Testis (tissue), 5 donors: ENCODE measurements at places on chromosomes 11 and 22.
A peak's percentile ranks its signal among the peaks of the same experiment; 100 is the strongest.

GRCh38 chr11:27218421-27219038 is 144.5 kb downstream of the CCDC34 start:
- no peak for DNase-seq

GRCh38 chr22:21020802-21021429 is 6.0 kb downstream of the P2RX6 start:
- no peak for DNase-seq

DNA sequence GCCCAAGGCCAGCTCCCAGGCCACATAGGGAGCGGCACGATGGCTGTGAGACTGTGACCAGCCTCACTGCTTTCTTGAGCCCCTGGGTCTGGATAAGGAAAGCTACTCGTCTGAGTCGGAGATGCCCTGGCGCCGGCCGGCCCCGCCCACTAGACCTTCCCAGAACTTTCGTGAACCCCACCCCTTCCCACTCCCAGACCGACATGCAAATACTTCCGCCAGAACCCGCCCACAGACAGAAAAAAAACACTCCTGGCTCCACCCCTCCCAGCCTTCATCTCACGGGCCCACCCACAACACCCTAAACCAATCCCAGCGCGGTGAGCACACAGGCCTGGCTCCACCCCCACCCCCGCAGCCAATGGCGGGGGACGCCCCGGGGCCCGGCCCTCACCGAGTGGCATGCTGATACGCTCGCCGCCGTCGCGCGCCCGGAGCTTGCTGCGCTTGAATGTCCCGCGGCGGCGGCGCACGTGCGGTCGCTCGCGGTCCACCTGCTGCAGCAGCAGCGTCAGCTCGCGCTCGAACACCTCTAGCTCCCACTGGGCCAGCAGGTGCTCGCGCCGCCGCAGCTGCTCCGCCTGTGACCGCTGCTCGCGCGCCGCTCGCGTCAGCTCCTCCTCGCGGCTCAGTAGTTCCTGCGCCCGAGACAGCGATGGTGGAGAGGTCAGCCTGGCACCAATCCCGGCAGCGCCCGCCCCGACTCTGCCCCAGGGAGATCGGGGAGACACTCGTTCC is 7.0 kb downstream of the MAP3K11 start:
- DNase-seq = peak; percentile 94

DNA sequence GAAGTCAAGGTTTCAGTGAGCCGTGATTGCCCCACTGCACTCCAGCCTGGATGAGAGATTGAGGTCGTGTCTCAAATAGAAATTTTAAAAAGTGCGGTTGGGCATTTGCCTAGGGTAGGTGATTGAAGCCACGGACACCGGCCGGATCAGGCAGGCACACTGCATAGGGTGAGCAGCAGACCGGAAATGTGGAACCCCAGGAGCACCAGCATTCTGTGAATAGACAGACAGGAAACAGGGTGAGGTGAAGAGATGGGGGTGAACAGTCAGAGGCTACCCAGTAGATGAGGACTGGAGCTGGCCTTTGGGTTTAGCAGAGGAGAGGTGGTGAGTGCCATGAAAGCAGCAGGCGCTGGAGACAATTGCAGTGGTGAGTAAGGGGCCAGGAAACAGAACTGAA is 43.5 kb downstream of the PPFIA1 start:
- DNase-seq = no peak

- no peak for DNase-seq
These were observed 81.0 kb upstream of the LRRC55 start for GRCh38 chr11:57100638-57101331.

DNA sequence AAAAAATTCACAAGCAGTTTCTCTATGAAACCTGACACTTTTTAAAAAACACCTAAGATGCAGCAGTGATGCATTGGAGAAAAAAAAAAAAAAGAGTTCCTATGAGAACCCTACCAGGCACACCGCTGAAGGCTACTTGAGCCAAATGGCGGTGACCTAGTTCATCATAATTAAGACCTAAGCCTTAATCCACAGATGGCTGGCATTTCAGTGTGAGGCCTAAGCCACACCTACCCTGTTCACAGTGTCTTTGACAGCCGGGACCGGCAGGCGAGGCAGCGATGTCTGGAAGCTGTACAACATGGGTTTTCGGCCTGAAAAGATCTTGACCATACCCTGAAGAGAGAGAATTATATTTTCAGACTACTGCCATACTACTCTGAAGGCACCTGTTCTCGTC is 38.0 kb downstream of the CPT1A start:
- no peak for DNase-seq

DNA sequence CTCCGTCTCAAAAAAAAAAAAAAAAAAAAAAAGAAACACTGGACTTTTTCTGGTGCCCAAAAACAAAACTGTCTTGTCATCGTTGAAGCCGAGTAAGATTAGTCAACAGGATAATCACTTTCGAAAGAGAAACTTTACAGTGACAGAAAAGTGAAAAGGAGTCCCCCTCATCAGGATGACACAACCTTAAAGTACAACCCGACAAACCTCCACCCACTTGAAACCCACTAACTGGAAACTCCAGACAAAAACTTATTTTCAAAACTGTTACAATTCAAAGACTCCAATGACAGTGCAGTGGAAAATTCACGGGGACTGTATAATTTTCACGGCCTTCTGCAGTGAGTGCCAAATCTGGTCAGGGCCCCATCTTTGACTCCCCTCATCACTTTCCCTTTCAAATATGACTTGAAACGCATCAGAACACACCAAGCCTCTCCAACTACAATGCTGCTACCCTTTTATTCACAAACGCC is 1.3 kb downstream of the DENND5A start:
- DNase-seq = no peak

- DNase-seq = peak; percentile 59
These were observed 1.8 kb downstream of the SIK3 start for GRCh38 chr11:117096201-117096991.

DNA sequence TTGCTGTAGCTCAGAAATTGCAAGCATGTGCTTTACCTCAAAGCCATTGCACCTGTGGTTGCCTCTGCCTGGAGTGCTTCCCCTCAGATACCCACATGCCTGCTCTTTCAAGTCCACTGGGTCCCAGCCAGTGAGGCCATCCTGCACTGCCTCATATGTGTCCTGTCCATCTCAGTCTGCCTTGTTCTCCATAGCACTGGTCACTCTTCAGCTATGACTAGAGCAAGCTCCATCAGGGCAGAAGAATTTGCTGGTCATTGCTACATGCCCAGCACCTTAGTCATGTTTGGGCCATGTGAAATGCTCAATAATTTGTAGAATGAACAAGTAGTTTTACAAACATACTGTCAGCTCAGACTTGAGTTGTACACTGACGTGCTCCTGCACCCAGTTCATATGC is 64.4 kb upstream of the HORMAD2 start:
- no peak for DNase-seq

DNA sequence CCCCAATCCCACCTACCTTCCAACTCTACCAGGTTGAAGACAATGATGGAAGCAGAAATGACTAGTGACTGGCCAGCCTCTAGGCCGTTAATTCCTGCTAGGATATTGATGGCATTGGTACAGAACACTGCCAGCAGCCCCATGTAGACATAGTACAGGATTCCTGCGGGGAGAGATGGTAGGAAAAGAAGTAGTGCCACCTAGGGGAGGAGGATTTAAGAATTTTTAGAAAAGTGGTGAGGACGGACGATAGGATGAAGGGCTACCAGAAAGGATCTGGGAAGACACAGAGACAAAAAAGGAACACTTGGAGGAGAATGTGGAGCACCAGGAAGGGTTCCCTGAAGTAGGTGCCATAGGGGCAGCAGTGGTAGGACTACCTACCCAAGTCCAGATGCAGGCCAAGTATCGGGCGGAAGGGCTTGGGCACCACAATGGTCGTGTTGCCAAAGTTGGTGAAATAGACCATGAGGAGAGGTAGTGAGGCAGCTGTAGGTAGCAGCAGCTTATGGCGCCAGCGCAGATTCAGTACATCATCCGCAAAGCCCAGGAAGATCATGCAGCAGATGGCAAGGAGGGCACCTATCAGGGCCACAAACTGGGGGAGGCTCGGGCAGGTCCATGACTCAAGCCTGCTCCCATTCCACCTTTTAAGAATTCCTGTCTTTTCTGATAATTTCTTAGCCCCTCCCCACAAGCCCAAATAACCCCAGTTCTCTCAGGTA is 1.2 kb downstream of the DPAGT1 start:
- no peak for DNase-seq

- peak; percentile 7 for DNase-seq
These were observed 53.5 kb downstream of the OTOG start for GRCh38 chr11:17600316-17601255.

- DNase-seq = no peak
These were observed 30.0 kb downstream of the MAPK1 start for GRCh38 chr22:21837248-21837979.

GRCh38 chr11:86160541-86161149 is 83.9 kb upstream of the EED start:
- DNase-seq = no peak

GRCh38 chr22:22879675-22880155 is 7.9 kb upstream of the IGLL5 start:
- DNase-seq = no peak

- DNase-seq = no peak
These were observed 37.7 kb upstream of the ADORA2A start for GRCh38 chr22:24389680-24390079.

DNA sequence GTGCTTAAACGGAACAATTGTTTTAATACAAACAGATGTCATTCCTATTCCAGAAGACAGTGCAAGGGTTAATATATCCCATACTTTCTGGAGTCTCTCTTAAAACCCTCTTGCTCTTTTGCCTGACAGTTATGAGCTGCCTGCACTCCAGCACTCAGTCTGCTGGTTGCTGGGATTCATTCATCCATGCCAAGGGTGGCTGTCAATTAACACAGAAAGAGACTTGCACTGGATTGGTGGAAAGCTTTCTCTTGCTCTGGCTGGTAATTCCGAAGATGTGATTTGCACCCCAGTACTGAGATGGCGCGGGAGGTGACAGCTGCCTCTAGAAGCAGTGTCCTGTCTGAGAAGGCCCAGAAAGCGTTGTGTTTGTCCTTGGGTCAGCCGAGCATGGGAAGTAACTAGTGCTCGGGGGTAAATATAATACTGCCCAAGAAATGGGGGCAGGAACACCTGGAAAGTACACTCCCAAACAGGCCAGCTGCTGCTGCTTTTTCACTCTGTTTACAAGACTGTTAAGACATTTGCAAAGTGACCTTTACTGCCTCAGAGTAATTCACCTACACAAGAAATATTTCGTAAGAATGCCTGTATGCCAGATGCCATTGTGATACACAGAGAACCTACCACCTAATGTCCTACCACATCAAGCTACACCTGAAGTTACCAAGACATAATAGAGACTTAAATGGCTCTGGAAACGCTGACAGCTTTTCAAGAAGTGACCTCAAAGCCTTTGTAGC is 20.5 kb downstream of the SCUBE2 start:
- no peak for DNase-seq

DNA sequence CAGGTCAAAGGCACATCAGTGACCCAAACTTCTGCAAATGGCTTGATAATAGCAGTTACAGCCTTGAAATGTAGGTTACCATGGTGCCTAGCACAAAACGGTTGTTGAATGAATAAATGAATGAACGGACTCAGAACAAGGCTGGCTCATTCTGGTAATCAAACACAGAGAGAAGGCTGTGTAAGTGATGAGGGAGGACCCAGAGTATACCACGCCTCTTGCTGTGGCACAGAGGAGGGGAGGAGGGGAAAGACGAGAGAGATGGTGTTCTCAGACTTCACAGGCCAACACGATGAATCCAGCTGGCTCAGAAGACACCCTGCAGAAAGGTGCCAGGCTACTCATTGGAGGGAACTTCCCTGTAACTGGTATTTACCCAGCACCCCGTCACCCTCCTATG is 38.3 kb downstream of the PC start:
- DNase-seq = no peak

GRCh38 chr11:78138694-78139421 is 568 bp downstream of the ALG8 start:
- no peak for DNase-seq

DNA sequence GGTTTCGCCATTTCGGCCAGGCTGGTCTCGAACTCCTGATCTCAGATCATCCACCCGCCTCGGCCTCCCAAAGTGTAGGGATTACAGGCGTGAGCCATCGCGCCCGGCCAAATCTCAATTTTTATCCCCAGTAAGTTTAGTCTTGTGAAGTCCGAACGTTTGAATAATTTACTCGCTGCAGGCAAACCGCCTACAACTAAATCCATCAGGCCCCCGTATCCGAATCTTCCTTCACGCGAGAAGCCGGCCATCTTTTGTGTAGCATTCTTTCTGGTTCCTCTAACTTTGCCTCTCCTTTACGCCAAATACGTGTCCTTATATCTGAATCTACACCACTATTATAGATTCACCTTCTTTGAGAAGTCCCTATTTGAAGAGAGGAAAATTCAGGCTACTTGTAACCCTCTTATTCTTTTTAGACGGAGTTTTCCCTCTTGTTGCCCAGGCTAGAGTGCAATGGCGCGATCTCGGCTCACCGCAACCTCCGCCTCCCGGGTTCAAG is 581 bp upstream of the EIF3L start:
- no peak for DNase-seq

DNA sequence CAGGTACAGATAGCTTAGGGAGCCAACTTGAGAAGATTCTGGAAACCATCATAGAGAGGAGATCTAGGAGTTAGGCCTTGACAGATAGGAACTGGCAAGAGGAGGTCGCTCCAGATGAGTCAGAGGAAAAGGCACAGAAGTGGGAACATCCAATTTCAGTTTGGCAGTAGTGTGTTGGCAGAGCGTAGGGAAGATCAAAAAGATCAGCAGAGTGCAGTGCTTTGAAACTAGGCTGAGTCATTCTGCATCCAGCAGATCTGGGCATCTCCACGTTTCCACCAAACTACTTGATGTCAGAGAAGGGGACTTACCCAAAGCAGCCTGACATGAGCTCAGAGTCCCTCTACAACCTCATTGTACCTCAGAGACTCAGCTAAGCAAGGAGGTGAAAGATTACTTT is 58.5 kb downstream of the GAB4 start:
- no peak for DNase-seq

- DNase-seq = peak; percentile 100
These were observed at the start of the genes LRRC51 and NUMA1 for GRCh38 chr11:72080326-72081183. LRRC51 (plus strand) TSS chr11:72080850; CDS start chr11:72089084, 8,234 bp downstream. NUMA1 (minus strand) TSS chr11:72080542; CDS start chr11:72035943, 44,599 bp downstream.

- peak; percentile 58 for DNase-seq
These were observed 1.5 kb upstream of the SOX10 start for GRCh38 chr22:37985751-37986281.

GRCh38 chr11:2072551-2073261 is 66.5 kb downstream of the IGF2 start:
- no peak for DNase-seq

- no peak for DNase-seq
These were observed 1.4 kb downstream of the LIPT2 start for GRCh38 chr11:74492084-74492483.

DNA sequence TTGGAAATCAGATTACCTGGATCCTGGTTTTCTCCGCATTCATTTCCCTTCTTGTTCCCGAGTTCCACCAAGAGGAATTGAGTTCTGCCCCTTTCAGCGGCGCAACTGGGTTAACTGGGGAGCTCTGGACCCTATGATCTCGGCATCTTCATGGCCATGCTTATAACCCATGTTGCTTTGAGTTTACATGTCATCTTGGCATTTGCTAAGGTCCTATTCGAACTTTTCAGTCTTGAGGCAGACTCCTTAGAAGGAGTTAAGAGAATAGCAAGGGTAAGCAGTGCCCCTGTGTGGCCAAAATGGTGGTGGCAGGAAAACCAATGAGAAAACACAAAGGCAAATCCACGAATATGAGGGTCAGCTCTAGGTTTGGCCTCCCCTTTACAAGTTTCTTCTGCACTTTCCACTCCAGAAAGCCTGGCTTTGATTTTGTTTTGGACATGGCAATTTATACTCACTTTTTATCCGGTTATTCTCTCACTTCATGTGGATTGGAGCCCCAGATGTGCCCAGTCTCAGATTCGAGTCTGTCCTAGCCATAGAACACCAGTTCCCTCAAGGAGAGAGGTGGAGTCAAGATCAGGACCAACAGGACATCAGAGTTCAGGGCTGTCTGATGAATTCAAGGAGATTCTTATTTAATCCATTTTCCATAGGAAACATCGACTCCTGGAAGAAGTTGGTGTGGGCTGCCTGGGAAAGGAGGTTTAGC is 55.3 kb upstream of the FBXO3 start:
- peak; percentile 71 for DNase-seq
